ENCODE measurements at places on chromosomes 7 and 10. TPM values are rescaled to one million over a fixed set of nuclear protein-coding genes. Genes with fewer than 3 reads are reported as not detected.

The ECHDC3 gene
- total RNA-seq, result 10.4 TPM

The EPHB6 gene
- 0.78 TPM for total RNA-seq

The DNAJB9 gene
- total RNA-seq, result 12.4 TPM

DNA sequence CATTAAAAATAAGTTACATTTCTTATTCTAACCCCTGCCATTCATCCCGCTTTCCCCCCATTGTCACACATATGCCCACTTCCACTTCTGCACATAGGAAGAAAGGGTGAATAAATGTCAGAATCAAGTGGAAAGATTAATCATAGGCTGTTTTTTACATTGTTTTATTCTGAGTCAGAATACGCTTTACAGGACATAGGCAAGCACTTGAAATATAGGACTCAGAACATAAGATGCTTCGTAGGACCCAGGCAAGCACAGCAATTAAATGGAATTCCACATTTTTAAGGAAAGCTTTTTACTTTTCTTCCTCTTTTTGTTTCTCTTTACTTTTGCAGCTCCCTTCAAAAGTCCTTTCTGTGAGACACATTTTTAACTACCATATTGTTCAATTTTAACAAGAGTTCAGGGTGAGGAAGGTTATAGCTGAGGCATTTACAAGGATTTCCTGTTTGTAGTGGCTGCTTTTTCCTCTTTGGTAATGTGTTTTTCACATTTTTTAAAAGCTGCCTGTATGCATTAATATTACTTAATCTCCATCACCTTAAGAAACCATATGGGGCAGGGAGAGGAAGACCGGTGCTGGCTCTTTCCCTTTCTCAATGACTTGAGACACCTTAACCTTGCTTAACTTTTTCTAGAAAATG, 130.0 kb downstream of the TES start:
- DNase-seq, result peak; percentile 53

DNA sequence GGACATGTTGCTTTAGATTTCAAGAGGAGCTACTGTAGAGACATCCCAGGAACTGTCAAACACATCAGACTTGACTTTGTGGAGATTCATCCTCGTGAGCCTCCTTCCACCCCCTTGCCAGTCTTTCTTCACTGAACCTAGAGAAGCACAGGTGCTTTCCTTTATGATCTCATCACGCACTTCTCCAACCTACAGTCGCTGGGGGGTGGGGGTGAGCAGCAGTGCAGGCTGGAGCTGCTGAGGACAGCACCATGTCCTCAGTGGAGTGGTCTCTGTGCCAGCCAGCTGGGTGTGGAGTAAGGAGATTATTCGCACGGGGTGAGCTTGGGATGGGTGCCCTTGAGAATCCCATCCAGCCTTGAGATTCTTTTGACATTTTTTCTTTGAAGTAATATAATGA, 88.1 kb downstream of the VOPP1 start:
- DNase-seq, result no peak

DNA sequence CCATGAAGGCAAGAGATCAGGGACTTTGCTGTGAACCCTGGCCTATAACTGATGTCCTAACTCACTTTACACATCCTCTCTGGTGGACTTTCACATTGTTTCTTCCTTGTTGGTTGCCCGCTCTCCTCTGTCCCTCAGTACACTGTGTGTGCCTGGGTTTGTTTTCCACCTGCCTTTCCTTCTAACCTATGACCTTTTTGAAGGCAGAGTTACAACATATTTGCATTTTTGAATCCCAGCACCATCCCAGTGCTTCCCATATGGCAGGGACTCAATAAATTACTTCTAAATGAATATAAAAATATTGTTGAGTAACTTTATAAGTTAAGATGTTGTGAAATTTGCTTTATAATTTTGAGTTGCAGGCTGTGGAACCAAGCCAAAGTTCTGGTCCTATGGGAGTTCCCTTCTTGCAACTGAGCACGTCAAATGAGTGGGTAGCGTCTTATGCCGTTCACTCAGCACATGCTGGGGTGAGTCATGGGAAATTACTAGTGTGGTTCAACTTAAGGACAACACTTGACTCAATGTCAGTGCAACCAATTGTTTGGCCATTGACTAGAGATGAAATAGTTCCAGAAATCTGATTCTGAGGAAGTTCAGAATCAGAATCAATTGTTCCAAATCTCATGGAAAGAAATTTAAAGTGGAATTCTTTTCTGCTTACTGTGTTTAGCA, 250.9 kb downstream of the TWIST1 start:
- DNase-seq, result peak; percentile 88

GRCh38 chr7:22858640-22859561, 36.3 kb upstream of the TOMM7 start:
- peak; percentile 99 for DNase-seq

- no peak for DNase-seq
Measured at GRCh38 chr10:88045096-88045495, 181.7 kb downstream of the PTEN start.

DNA sequence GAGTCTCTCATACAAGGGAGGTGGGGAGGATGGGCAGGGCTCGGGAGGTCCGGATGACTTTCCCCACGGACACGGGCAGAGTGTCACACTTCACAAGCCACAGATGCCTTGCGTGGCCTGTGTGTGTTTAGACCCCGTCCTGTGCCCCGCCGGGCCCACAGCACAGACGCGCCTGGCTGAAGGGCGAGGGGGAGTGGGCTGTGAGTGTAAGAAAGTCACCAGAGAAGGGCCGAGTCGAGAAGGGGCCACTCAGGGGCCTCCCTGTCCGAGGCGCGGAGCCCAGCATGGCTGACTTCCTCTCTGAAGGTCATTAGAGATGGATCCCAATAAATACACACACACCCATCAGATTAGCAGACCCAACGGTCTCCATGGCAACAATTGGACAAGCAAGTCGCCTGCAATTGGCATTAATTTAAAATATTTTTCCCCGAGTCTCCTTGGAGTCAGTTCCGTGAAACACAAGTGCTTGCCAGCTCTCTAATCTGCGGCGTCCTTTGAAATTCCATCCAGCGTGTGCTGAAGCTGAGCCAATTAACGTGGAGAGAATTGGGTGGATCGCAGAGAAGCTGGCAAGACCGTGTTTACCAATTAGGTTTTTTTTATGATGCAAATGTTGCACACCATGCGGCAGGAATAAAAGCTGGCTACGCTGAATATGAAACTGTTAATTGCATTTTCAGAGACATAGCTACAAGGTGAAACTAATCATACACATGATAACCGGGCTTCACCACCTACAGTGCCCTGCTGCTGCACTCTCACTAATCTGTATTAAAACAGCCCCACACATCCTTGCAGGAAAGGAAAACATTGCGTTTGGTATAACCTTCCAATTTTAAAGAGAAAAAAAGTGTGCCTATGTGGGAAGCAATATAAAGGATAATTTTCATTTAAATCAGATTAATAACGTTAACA, 571.2 kb downstream of the PTPRN2 start:
- DNase-seq, result no peak

GRCh38 chr7:156898938-156899337, 6.0 kb upstream of the LMBR1 start:
- peak; percentile 18 for DNase-seq

DNA sequence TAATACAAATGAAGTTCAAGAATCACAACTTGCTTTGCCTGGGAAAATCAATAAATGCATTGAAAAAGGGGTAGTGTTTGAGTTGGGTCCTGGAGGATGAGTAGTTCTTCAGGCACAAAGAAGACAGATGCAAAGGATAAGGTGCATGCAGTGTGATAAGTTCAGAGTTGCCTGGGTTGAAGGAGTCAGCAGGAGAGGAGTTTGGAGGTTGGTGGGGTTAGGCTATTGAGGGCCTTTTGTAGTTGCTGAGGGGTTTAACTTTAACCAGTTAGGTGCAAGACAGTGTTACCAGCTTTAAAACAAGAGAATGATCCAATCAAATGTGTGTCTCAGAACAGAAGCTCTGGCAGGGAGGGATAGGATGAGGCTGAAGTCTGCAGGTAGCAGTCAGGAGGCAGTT, 44.3 kb upstream of the GLCCI1 start:
- DNase-seq, result no peak

- DNase-seq, result no peak
Measured at GRCh38 chr7:48049850-48050249, 14.5 kb downstream of the C7orf57 start.

DNA sequence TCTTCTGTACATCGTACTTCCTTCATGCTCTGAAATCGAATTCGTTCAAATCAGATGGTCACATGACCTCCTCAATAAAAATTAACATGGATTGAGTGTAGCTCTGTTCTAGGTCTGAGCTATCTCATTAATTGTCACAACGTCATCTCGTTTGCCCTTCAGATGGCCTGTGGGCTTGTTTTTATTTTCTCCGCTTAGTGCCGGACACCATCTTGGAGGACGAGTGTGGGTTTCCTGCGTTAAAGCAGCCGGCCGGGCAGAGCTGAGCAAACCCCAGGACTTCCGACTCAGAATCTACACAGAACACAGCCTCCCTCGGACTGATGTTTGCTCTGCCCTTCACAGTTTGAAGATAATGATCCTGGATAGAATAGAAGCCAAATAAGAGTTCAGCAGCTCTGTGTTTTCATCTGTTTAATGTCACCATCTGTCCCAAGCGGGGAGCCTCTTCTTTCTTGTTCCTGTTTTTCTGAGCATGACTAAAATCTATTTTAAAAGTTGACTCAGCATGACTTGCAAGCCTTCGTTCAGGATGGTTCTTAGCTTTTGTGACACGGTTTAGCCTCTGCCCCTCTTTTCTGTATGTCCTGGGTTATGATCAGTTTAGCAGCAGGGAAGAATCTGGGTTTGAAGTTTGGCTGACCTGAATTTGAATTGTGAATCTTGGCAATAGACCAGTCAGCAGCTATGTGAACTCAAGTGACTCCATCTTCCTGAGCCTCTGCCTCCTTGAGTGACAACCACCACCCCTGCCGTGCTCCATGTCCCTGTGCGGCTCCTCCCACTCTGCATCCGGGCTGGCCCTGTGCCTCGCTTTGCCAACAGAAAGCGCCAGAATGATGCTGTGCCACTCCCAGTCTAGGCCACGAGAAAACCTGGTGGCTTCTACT, 30.6 kb upstream of the GALNTL5 start:
- DNase-seq, result no peak

GRCh38 chr10:127735723-127736221, 1.2 kb upstream of the FOXI2 start:
- no peak for DNase-seq

GRCh38 chr10:7824251-7824650, 5.9 kb downstream of the TAF3 start:
- no peak for DNase-seq

GRCh38 chr7:121755286-121755685, 117.7 kb upstream of the PTPRZ1 start:
- DNase-seq, result no peak

GRCh38 chr10:4260483-4261124, 475.6 kb upstream of the KLF6 start:
- DNase-seq, result no peak

- DNase-seq, result no peak
Measured at GRCh38 chr7:74573512-74573911, 84.0 kb upstream of the GTF2I start.

- no peak for DNase-seq
Measured at GRCh38 chr10:112330607-112331160, 43.2 kb upstream of the ACSL5 start.

GRCh38 chr10:95798096-95798855, 42.3 kb downstream of the ENTPD1 start:
- no peak for DNase-seq
